Esophagus mucosa (tissue), 1 donor: ENCODE measurements at places on chromosomes 5 and 9. TPM values are rescaled to one million over a fixed set of nuclear protein-coding genes. Genes with fewer than 3 reads are reported as not detected.

The KCNN2 gene
- 0.36 TPM for total RNA-seq

The FBP1 gene
- 1.2 TPM for total RNA-seq

The PRDM9 gene
- total RNA-seq = not detected

The FCN2 gene
- 0.16 TPM for total RNA-seq

The IFNA13 gene
- total RNA-seq = not detected
